Stimulated activated CD8-positive, alpha-beta memory T cell treated with anti-CD3 and anti-CD28 coated beads, Interleukin-15, amount 100 ng/mL, for 48 hours (primary cell): ENCODE measurements at places on chromosomes 6 and 20.
A peak's percentile ranks its signal among the peaks of the same experiment; 100 is the strongest.

DNA sequence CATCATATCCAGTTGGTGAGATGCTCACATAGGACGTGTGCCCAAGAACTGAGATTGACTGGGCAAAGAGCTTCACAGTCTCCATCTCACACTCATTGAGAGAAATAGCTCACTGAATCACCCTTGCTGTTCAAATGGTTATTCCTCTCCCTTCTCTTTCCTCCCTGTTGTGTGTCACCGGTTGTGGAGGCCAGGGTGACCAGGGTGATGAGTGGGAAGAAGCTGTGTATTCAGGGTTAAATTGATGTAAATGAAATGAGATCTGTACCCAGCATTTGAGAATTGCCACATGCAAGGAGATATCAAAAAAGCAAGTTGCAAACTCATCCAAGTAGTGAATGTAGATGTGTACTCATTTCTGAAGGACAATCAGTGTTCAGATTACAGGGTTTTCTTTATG is 36.6 kb upstream of the VAPB start:
- DNase-seq = peak; percentile 45

- no peak for DNase-seq
Measured at GRCh38 chr6:153073841-153074240, 57.2 kb downstream of the RGS17 start.

DNA sequence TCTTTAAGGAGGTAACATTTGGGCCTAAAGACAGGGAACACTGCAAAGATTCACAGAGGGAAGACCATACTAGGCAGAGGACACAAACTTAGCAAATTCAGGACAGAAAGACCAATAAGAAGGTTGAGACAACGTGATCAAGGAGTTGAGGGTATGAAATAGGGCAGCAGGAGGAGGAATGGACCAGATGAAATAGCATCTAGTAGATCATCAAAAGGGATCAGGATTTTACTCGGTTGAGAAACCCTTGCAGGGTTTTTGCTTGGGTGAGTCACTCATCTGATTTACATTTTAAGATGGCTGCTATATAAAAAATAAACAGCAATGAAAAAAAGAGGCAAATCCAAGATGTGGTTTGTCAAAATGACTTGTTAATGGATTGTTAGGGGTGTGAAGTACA is 4.7 kb downstream of the BCLAF1 start:
- no peak for DNase-seq

- DNase-seq = no peak
Measured at GRCh38 chr6:113980937-113981554, 10.1 kb upstream of the HDAC2 start.

DNA sequence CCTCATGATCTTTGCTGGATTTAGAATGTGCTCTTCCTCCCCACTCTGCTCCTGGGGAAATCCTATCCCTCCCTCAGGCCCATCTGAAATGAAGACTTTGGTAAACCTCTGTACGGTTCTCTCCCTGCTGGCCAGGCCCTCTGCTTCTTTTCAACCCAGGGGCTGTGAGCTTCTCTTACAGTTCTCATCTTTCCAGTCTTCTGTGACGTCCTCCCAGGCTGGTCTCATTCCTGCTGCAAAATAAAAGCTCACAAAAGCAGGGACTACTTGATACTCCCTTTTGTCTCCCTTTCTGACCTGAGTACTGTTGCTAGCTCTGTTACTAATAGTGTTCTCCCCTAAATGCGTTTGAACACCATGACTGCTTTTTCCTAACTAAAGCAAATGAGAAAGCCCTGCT is 46.3 kb downstream of the UNC5CL start:
- DNase-seq = no peak

GRCh38 chr6:134416418-134417154 is 98.7 kb upstream of the SGK1 start:
- no peak for DNase-seq

DNA sequence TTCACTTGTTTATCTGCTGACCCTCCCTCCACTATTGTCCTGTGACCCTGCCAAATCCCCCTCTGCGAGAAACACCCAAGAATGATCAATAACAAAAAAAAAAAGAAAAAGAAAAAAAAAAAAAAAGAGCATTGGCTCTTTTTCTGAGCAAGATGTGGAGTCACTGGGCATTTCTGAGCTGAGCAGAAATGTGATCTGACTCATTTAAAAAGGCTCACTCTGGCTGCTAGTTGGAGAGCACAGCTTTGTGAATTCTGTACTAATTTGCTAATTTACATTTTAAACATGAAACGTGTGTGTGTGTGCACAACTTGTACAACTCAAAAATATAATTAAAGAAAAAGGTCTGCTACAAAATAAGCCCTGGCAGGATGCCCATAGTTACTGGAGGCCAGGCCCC is 20.2 kb downstream of the SCML4 start:
- no peak for DNase-seq

DNA sequence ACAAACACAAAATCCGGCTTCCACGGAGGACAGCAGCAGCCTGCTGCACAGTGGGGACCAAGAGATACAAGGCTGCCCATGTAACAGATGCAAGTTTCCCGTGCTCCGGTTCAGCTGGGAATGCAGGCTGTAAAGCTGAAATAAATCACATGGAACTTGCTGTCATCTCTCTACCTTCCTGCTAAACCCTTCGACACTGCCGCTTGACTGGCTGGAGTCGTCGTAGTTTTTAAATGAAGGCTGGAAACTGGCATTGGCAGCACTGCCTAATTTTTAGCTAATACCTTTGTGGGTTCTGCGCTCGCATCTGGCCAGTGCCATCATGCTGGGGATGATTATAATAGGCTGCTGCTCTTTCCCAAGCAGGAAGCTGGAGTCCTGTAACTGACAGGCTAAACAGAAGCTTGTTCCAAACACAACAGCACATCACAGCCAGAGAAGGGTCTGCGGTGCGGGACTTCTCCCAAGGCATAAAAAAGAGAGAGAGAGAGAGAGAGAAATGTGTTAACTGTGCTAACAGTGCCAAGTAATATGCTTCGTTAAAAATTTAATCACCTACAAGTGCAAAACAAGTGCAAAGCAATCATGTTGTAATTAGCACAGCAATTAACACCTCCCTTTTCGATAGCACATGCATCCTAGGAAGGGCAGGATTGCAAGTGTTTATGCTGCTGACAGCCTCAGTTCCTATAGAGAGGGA is 146.1 kb downstream of the TFAP2A start:
- DNase-seq = no peak

DNA sequence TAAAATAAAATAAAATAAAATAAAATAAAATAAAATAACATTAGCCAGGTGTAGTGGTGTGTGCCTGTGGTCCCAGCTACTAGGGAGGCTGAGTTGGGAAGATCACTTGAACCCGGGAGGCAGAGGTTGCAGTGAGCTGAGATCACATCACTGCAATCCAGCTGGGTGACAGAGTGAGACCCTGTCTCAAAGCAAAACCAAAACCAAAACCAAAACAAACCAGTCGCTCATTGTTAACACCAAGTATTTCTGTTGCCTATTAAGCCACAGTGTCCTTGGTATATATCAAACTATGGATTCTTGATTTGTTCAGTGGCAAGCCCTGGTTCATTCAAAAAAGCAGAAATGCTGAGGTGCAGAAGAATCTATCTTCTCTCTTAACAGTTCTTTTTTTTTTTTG is 65.7 kb downstream of the PYGB start:
- no peak for DNase-seq

GRCh38 chr20:2741463-2741862 is 48.9 kb downstream of the EBF4 start:
- no peak for DNase-seq

- DNase-seq = no peak
Measured at GRCh38 chr6:41586252-41587007, 40.2 kb downstream of the FOXP4 start.

DNA sequence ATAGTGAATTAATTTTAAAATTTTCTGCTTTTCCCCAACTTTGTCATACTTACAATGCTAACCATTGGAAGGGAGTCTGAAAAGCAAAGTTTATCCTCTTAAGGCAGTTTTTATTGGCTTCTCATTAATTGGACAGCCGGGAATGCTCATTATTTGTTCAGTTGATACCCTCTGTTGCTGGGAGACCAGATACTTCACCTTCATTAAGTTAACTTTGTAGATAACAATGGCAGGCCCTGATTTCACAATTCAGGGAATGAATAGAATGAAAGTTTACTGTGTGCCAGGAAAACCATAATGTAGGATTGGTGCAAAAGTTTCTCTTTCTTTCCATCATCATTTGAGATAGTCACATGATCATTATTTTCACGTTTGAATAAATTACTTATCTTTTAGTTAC is 49.0 kb downstream of the COL19A1 start:
- DNase-seq = no peak

GRCh38 chr20:50743087-50743486 is 11.7 kb downstream of the PARD6B start:
- DNase-seq = no peak

DNA sequence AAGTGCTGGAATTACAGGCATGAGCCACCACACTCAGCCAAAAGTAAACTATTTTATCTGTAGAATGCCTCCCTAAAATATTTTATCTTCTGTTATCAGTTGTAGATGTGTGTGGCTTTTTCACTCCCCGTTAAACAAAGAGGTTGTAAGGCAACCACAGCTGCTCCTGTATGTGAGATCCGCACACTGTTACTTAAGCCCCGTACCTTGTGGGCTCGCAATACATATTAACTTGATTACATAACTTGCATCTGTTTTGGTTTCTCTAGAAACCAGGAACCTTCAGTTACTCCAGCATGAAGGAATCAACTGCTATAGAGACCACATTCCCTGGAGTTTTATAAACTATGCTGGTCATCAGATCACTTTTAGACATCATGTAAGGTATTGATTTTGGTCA is 420.1 kb upstream of the SLC35B3 start:
- DNase-seq = no peak

GRCh38 chr20:37389844-37390275 is 43.9 kb downstream of the SRC start:
- DNase-seq = no peak

DNA sequence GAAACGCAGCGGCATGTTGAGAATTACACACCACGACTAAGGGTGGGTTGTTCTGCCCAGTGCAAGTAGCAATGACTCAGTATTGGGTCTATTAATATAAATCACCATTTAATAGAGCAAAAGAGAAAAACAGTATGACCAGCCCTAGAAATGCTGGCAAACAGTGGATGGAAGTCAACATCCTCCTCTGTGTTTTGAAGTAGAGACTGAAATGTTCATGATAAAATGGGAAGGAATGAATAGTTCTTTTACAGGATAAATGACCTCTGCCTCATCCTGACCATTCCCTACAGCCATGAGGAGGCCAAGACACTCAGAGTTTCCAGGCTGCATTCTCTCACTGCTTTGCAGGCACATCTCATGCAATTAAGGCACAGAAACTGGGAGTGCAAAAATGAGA is 111.8 kb downstream of the PSMB1 start:
- no peak for DNase-seq

DNA sequence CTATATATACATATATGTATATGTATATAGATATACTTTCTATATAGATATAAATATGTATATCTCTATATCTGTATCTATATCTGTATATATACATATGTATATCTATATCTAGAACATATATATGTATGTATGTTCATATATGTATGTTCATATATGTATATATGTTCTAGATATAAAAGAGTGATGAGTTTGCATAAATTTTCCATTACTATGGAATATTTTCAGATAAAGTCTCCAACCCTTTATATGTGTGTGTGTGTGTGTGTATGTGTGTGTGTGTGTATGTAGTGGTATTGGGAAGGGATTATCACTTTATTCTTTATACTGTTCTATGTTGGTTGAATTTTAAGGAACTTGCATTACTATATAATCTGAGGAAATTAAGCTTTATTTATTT is 33.3 kb downstream of the SYNE1 start:
- no peak for DNase-seq

DNA sequence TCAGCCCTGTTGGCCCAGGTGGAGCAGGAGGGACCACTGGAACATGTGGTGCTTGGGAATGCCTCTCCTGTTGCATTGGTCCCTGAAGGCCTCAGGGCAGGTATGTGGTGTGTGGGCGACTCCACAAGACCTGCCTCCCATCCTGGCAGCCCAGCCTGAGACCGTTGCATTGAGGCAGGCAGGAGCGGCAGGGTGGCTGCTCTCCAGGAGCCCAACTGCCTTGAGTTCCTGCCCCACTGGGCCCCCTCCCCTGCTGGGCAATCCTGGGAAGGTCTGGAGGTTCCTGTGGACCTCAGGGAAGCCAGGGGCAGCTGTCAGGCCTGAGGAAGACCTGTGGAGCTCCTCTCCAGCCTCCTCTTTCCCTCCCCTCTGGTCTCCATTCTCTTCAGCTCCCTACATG is 19.8 kb downstream of the MAVS start:
- no peak for DNase-seq

- DNase-seq = no peak
Measured at GRCh38 chr20:23165307-23165750, 79.2 kb upstream of the CD93 start.

DNA sequence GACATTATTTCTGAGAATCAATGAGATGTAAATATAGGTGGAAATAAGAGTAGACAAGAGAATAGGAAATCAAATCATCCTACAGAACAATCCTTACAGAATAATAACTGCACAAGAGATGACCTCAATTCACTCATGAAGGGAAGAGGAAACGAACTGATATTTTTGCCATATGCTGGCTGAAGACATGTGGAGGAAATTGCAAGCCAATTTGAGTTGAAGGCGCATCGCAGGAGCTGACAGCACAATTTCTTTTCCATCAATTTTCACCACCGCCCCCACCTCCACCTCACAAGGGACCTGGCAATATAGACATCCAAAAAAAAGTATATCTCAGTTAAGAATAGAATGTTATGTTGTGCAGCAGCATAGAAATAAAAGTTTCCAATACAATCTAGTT is 20.3 kb downstream of the CITED2 start:
- no peak for DNase-seq

DNA sequence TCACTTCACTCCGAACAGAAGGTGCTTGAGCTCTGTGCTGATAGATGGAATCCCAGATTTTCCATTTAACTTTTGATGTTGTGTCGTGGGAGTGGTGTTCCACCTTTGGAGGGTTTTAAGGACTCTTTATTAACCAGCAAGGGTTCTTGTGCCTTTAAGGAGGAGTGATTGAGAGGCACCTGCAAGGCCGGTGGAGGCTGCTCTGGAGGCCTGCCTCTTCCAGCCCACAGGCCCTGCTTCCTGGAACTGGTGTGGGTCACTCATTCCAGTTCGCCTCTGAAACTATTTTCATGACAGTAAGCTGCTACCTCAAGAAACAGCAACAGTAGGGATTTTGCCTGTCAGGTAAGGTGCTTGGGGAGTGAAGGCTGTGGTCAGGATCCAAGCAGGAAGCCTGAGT is 58.8 kb upstream of the APCDD1L start:
- no peak for DNase-seq

DNA sequence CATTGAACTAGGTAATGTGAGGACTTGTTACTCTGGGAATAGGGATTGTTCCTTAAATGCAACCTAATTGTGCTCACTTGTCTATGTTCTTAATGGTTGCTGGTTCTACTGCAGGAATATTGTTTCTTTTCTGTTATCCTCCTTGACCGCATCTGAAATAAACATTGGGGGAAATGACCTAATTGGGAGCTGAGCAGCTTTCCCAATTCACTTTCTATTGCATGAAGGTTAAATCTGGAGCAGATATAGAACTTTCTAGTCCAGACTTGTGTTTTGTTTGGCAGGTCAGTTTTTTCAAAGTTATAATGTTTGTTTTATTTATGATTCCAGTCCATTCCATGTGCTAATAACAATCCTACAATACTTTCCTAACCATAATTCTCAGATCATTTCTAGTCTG is 981.0 kb upstream of the CITED2 start:
- no peak for DNase-seq

GRCh38 chr6:21003780-21004541 is 469.7 kb downstream of the CDKAL1 start:
- DNase-seq = no peak
